RPMI7951 (cell line): ENCODE measurements at places on chromosomes 5 and 9. TPM values are rescaled to one million over a fixed set of nuclear protein-coding genes. Genes with fewer than 3 reads are reported as not detected.

DNA sequence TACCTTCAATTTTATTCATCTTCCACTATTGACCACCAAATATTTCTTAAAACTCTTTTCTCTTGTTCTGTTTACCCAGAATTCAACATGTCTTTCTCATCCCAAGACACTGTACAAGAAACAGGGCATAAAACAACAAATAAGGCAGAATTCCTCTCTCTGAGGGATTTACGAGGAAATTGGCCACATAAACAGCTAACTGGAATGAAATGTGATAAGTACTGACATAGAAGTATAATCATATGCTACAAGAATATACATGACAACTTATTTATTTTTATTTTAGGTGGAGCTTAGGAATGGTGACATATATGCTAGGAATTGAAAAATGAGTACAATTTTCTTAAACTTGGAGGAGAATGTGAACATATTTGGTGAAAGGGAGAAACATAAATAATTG lies 48.8 kb upstream of the FBN2 start:
- DNase-seq, result no peak

DNA sequence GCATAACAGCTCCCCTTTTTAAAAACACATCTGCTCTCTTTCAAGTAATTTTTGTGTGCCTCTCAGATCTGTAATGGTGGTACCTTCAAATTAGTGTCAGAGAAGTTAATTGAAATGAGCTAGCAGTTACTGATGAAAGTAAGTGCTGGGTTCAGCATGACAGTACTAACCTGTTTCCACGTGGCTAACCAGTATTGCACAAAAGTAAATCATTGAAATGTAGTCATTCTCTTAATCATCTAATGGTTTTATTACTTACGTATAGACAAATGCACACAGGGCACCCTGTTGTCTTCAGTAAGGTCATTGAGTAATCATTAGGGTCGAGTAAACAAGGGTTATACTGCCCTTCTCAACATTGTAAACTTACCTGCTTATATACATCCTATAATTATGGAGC lies 157.8 kb upstream of the PRR16 start:
- DNase-seq, result no peak

DNA sequence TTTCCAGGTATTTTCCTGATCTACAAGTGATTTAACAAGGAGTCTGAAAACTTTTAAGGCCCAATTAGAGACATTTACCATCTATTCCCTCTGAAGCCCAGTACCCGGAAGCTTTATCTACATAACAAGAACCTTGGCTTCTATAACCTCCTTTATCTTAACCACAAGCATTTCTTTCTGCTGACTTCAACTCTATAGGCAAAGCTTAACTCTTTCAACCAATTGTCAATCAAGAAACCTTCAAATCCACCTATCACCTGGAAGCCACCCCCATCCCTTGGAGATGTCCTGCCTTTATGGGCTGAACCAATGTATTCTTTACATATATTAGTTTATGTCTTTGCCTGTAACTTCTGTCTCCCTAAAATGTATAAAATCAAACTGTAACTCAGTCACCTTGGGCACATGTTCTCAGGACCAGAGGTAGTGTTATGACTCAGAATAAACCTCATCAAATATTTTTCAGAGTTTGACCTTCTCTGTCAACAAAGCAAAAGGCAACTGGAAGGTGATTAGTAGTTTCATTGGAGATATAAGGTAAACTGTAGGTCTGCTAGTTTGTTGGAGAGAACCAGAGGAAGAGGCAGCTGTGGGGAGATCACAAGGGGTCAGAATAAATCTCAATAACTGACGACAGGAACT lies 13.0 kb upstream of the RIMOC1 start:
- no peak for DNase-seq

MEGF9 gene
- total RNA-seq, result 10.5 and 11.1 TPM in 2 replicates

GGTA1 gene
- not detected in 2 replicates for total RNA-seq
